ENCODE measurements at places on chromosomes 3 and 15.
A peak's percentile ranks its signal among the peaks of the same experiment; 100 is the strongest.

- DNase-seq, result no peak
These were observed 790 bp downstream of the PARP14 start for GRCh38 chr3:122681284-122681973.

DNA sequence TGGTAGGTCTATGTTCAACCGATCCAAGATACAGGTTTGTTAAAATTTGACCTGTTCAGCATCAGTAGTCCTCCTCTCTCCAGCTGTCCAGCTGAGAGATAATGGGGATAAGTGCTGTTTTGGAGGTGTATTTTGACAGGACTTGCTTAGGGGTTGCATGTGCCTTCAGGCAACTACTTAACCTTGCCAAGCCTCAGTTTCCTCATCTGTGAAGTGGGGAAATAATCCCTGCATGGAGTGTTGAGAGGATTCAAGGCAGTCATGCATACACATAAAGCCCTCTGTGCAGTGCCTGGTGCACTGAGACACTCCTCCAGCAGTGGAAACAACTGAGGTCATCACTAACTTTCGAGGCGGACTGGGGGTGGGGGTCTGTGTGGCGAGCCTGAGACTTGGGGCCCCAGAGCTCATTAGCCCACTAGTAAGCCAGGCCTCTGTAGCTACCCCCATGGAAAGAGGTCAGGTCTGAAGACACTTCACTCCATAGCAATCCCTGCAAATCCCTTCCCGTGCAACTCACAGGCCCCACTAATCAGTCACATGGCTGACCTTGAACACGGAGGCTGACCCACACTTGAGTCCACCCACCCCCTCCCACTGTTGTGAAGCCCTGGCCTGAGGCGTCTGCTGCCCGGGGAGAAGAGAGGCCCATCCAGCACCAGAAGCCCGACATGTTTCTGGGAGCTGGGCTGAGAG, 25.9 kb upstream of the SLC6A6 start:
- no peak for DNase-seq

- no peak for DNase-seq
These were observed 147.7 kb downstream of the VGLL4 start for GRCh38 chr3:11495948-11496557.

- no peak for DNase-seq
These were observed 4.6 kb upstream of the KCTD6 start for GRCh38 chr3:58487140-58487886.

GRCh38 chr3:86175051-86175536, 815.9 kb downstream of the VGLL3 start:
- no peak for DNase-seq

- no peak for DNase-seq
These were observed 21.4 kb downstream of the CCDC191 start for GRCh38 chr3:114034787-114035545.

DNA sequence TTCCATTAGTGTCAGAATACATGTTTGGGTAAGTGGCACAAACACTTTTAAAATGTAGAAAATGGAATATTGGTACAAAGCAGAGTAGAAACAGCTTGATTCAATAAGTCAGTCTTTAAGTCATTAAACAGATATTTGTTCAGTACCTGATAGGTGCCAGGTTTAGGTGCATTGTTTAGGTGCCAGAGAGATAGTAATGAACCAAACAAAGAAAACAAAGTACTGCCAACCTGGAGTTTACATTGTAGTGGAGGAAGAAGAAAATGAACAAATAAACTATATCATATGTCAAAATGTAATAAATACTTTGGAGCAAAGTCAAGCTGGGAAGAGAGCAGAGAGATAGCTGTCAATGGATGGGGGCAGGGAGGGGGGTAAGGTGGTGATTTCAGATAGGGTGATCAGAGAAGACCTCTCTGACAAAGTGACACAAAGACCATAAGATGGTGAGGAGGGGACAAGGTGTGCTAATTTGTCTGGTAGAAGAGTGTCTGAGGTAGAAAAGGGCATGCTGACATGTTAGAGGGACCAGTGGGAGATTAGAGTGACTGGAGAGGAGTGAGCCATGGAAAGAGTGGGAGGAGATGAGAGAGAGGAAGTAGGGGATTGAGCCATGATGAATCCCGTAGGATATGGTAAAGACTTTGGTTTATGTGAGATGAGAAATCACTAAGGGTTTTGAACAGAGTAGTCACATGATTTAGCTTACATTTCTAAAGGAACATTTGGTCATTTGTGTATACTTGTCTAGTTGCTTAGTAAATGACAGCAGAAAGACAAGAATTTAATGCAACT, 128.2 kb downstream of the UBE2E2 start:
- no peak for DNase-seq

DNA sequence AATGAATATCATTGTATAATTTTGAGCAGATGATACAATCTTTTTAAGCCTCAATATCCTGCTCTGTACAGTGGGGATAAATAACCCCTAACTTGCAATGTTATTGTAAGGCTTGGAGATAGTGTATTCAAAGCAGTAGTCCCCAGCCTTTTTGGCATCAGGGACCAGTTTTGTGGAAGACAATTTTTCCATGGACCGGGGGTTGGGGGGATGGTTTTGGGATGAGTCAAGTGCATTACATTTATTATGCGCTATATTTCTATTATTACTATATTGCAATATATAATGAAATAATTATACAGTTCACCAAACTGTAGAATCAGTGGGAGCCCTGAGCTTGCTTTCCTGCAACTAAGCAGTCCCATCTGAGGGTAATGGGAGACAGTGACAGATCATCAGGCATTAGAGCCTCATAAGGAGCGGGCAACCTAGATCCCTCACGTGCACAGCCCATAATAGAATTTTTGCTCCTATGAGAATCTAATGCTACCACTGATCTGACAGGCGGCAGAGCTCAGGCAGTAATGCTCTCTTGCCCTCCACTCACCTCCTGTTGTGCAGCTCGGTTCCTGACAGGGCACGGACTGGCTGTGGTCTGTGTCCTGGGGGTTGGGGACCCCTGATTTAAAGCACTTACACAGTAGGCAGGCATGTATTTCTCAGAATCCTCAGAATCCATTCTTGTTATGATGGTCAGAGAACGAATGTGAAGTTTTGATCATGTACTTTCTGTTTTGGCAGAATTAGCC, 102.2 kb downstream of the PTPRG start:
- no peak for DNase-seq

GRCh38 chr15:100893261-100893963, 13.8 kb downstream of the ALDH1A3 start:
- DNase-seq, result no peak

DNA sequence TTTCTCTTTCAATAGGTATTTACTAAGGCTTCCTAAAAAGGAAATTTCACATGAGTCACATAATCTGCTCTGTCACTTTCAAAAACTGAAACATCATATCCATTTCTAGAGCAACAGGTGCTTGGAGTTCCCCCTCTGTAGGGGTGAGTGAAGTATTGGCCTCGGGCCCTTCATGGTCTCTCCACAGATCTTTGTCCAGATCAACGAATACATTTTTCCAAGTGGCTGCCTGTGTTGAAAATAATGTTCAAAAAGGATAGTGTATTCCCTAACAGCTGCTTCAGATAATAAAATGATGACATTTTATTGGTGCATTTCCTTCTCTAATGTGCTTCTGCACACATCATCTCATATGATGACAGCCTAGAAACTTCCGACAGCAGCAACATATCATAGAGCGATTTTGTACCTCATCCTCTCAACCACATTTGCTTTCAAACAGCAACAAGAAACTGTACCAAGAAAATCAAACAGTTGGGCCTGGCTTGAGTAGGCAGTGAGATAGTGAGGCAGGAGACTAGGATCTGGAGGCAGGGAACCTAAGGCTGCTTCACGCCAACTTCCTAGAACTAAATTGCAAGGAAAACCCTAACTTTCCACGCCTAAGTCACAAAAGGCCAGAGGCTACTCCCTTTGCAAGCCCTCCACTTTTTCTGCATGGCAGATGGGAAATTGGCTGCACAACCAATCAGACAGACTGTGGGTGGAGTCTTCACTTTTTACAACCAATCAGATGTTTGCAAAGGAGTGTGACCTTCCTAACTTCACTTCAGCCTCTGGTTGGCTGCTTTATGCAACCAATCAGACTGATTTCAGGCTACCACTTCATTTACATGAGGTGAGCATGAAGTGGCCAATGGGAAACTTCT, 340.2 kb downstream of the LRRC3B start:
- no peak for DNase-seq

DNA sequence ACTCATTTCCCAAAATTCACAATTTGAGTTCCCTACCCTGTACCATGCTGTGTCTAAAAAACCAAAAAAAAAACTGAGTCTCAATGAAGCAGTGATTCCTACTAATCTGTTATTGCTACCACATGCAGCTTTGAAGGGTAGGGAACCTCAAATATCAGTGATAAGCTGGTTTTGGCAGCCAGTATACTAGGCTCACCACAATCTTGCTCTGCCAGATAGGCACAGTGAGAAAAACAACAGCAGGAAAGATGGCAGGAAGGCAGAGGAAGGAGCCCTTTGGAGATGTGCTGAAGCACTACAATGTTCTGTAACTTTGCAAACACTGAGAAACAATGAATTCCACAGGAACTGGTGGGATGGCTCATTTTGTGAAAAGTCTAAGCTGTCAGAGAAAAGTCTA, 96.9 kb upstream of the UBP1 start:
- no peak for DNase-seq

- no peak for DNase-seq
These were observed 81.4 kb downstream of the FOXP1 start for GRCh38 chr3:71502066-71502625.

DNA sequence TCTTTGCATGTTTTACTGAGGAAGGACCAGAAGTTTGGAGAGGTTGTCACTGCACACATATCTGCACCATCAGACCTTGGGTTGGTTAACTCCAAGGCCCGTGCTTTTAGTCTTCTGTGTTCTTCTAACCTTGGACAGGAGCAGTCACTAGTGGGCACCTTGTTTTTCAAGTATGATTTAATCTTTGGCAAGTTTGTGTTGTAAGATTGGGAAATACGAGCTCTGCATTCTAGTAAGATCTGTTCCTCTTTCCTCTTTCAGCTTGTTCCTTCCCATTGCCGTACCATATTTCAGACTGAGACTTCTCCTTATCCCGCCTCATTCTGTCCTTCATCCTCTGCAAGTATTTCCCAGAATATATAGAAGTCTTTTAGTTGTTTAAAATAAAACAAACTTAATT, 5.1 kb downstream of the TMOD2 start:
- no peak for DNase-seq

- DNase-seq, result no peak
These were observed 261.5 kb upstream of the ZNF385D start for GRCh38 chr3:22012471-22012870.

- no peak for DNase-seq
These were observed 74.6 kb downstream of the IQSEC1 start for GRCh38 chr3:12998648-12999047.

DNA sequence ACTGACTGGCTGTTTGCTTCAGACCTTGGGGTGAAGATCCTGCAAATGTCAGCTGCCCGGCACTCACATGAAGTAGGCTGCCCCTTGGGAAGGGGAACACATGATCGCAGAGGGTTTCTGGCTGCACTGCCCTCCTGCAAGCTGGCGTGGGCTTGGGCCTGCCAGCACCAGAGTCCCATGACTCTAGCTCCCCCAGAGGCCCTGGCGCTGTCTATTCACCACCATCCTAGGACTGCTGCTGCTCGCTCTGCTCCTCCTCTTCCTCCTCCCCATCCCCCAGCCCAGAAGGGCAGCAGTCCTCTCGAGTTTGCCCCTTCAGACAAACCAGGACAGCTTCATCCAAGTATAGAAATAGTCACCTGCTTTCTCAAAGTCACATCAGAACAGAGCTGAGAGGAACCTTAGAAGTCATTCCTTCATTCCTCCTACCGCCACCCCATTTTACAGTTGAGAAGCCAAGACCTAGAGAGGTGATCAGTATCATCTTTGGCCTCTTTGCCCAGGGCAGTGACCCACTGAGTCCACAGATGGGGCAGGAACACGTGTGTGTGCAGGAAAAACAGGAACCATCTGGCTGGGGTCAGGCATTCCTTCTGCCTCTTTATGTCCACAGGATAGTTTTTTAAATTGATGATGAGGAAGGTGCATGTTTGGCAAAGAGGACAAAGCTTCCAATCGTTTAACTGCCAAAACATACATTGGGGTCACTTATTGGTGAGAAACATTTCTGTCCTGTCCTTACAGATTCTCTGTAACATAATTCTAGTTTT, 13.2 kb downstream of the DPH3 start:
- no peak for DNase-seq

GRCh38 chr15:64699751-64700388, 75.5 kb downstream of the RBPMS2 start:
- DNase-seq, result no peak

GRCh38 chr15:71219101-71219500, 103.8 kb downstream of the THSD4 start:
- no peak for DNase-seq

GRCh38 chr3:42961633-42962032, 17.5 kb upstream of the GASK1A start:
- DNase-seq, result peak; percentile 24

DNA sequence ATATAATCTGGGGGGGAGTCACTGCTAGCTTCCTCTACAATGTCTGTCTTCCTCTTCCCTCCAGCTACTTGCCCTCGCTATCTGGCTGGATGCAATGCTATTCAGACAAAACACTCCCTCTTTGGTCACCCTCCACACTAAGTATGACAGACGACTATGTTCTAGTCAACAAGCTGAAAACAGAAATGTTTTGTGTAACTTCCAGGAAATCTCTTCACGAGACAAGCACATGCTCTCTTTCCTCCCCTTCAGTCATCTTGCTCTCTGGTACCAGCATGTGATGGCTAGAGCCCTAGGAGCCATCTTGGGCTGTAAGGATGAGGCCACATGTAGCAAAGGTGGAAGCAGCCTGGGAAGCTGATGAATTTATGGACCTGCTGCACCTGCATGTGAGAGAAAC, 151.3 kb downstream of the ARRDC4 start:
- no peak for DNase-seq

- DNase-seq, result no peak
These were observed 242.5 kb downstream of the IGSF11 start for GRCh38 chr3:118792191-118792590.

DNA sequence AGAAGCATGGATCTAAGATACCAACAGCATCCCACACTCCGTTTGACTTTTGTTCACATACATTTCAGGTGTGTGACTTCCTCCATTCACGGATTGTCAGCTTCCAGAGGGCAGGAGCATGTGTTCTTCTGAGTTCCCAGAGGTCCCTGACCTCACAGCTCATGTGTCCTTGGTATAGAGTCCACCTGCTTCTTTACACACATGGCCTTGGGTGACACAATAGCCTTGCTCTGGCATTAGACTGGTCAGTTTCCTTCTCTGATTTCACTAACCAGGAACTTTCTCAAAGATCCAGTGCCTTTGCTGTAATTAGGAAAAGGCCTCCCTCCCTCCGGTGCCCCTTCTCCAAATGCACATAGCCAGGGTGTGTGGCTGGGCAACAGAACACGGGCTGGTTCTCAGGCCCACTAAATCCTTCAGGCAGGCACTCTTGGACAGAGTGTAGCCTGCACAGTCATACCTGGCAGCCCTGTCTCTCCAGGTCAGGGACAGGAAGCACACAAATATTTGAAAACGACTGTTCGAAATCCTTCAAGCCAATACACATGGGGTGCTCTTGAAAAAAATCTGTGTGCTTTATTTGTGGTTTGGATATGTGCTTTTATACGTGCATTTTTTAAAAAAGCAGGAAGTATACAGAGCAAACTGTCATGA, 81.1 kb downstream of the TRIM42 start:
- no peak for DNase-seq

- DNase-seq, result no peak
These were observed 58.0 kb upstream of the FURIN start for GRCh38 chr15:90810354-90810753.
